Stimulated activated CD8-positive, alpha-beta memory T cell treated with anti-CD3 and anti-CD28 coated beads, Interleukin-4, amount 100 ng/mL, for 1 hour (primary cell): ENCODE measurements at places on chromosomes 4 and X.
A peak's percentile ranks its signal among the peaks of the same experiment; 100 is the strongest.

DNA sequence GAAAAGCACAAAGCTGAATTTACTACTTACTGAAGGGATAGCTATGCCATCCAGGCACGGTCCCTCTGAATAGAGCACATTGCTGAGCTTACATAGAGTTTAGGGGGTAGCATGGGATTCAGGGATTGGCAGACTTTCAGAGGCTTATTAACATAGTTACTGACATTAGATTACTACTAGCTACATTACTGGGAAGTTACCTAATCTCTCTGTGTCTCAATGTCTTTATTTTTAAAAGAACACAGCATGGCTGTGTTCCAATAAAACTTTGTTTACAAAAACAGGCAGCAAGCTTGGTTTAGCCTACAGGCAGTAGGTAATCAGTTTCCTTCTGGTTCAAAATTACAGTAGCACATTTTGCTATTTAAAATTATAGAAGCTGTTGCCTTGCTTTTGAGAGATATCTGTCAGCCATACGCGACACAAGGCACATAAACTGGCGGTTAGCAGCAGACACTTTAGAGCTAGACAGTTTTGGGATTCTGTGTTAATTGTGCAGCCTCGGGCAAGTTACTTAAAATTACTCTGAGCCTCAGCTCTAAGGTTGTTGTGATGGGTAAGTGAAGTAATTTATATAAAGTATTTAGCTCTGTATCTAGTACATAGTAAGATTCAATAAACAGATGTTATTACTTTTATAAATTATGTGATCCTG is 6.9 kb downstream of the KLHL8 start:
- no peak for DNase-seq

DNA sequence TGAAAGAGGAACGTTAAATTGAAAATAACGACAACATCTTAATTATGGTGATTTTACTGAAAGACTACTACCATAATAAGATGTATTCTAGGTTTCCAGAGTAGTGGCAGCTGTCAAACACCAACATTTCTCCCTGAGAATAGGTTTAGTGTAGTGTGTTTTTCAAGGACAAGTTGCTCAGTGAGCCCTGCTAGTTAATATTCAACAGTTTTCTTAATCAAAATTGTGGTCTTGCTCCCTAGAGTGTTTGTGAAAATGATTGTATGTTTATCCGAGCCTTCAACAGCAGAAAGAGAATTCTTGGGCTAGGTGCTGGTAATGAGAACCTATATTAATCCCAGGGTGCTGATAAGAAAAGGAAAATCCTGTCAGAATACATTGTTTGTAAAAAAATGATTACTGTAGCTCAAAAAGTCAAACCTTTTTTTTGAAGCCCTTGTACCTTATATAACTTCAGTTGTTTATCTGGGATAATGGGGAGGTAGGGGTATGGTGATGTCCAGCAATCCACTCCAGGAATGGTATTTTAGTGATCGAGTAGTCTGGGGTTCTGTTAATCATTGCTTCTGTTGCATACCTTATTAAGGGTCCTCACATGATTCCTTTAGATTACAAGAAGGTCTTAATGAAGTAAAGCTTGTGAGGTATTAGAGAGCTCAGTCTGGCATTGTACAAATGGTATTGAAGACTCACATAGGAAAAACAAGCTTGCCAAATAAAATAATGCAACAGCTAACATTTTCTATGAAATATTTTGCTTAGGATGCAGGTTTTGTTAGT is 110.7 kb downstream of the CCSER1 start:
- no peak for DNase-seq

DNA sequence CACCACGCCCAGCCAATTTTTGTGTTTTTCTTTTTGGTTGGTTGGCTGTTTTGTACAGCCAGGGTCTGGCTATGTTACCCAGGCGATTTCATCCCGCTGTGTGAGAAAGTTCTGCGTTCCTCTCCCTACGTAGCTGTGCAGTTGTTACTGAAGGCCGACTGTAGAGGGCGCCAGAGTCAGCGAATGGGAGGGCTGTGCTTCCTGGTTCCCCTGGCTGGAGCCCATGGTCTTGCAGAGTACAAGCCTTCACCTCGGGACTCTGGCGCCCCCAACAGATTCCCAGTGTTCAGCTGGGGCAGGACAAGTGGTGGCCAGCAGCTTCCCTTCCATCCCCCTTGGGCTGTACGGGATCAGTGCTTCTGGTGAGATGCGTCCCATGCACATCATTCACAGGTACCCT is 5.6 kb upstream of the CT45A1 start:
- no peak for DNase-seq

- no peak for DNase-seq
Observed at GRCh38 chrX:2504706-2505332, 4.0 kb upstream of the DHRSX start.

DNA sequence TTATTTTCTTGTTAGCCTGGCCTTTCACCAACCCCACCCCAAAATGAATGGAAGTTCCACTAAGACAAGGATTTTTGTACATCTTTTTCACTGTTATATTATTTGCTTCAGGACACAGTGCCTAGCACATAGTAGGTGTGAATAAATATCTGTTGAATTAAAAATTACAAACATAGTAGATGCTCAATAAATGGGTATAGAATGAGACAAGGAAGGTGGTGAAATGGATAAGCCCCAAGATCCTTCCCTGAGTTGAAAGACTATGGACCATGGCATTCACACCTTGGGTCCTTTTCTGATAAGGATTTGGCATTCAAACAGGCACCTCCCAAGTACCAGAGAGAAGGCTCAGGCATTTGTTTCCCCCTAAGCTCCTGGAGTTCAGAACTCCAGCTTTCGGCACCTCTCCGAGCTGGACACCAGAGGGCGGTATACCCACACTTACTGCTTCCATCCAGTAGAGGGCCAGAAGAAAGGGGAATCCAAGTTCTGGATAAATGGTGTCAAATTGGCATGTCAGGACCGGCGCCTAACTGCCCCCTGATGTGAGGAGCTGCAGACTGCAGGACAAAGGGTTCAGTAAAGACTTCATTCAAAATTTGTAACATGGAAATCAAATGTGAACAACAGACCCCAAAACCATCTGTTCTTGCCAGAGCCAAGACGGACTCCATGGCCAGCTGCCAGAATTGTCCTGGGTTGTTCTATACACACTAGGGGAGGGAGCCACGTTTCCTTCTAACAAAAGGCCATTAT is 193.0 kb downstream of the GPC3 start:
- DNase-seq, result no peak

DNA sequence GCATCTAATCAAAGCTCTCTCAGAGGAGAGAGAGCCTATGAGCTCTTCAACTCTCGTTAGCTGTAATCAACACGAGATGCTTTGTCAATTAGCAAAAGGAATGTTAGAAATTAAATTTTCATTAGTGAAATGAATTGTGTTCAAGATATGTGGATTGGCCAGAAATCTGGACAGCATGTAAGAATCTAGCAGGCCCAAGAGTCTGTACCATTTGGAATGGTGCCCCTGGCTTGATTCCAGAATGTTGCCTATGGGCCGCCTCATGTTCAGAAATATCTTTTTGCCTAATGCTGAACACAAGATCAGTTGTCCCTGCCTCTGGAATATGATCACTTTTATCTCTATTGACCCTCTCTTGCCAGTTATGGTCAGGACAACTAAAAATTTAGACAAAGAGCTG is 88.2 kb downstream of the RBM46 start:
- no peak for DNase-seq

DNA sequence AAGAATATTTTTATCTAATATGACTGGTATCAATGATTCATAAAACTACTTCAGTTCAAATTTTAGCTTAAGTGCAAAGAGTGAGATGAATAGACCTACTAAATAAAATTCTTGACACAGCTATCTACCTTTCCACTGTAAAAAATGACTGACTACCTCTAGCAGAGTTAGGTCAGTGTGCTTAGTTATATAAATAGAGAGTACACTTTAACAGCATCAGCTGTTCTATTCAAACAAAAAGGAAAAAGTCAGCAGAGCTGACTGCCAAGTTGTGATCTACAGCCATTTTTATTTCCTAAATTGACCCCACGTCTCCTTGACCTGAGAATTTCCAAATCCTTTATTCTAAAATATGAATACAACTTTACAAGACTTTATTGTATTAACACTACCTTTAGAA is 262.4 kb downstream of the CAMK2D start:
- DNase-seq, result no peak

GRCh38 chr4:125938541-125938940 is 623.8 kb downstream of the FAT4 start:
- DNase-seq, result no peak

DNA sequence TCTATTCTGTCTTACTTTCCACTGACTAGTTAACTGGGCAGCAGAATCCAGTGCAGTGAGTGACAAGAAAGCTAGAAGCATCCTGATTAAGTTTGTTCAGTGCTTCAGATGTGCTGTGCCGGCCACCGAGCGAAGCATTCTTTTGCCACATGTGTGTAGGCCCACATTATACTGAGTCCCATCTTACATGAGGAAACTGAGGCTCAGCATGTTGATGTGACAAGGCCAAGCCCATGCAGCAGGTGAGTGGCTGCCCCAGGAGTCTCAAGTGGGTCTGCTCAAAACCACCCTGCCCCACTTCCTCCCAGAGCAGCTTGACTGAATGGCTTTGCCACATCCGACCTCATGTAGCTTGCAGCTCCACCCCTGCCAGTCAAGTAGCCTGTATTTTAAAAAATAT is 50.5 kb downstream of the RHOH start:
- peak; percentile 43 for DNase-seq
